ENCODE measurements at places on chromosomes 2 and 18. TPM values are rescaled to one million over a fixed set of nuclear protein-coding genes. Genes with fewer than 3 reads are reported as not detected.

DNA sequence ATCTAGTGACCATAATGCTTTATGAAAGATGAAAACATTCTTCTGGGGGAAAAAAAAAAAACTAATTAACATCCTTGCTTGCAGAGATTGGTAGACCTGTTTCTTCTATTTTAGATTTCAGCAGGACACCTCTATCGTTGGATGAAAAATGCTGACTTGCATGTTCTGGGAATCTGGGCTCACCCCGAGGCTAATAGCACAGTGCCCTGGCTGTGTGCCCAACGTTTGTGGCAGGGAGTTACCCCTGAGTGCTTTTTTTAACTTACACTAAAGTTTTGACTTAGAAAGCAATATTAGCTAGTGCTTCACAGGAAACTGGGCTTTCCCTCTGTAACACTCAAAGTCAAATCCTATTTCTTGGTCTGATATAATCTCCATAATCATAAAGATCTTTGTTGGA lies 233.2 kb downstream of the SLC8A1 start:
- peak; percentile 43 for DNase-seq

GRCh38 chr2:127107622-127107999 lies 657 bp upstream of the BIN1 start:
- DNase-seq = peak; percentile 34

- DNase-seq = no peak
Observed at GRCh38 chr2:208255557-208256106, 761 bp upstream of the IDH1 start.

Gene FOXI3
- total RNA-seq = not detected

All from fibroblast of the aortic adventitia (primary cell).